Gastrocnemius medialis (tissue), 4 donors: ENCODE measurements at places on chromosomes 12 and 14. TPM values are rescaled to one million over a fixed set of nuclear protein-coding genes. Genes with fewer than 3 reads are reported as not detected.

DAO gene
- total RNA-seq, result not detected

- DNase-seq, result no peak
Observed at GRCh38 chr12:38607295-38607694, 290.7 kb downstream of the ALG10B start.

PKP2 gene
- 7.2 TPM for total RNA-seq

DNA sequence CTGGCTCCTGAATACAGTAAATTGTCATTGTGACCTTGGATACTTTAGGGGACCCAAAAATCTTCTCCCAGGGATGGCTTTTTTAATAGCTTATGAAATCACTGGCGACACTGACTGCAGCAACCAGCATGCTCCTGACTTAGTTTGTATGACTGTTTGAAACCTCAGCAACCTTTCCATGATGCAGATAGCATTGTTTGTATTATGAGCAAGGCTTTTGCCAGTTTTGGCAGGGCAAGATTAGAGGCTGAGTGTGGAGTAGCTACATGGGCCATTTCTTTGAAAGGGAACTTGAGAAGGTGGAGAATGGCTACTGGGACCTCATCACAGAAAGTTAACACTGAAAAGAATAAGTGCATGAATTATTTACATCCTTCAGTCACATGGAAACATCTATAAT is 50.9 kb downstream of the SLC4A8 start:
- DNase-seq, result no peak

GRCh38 chr12:99495799-99496198 is 151.8 kb upstream of the GARIN6 start:
- DNase-seq, result no peak

DNA sequence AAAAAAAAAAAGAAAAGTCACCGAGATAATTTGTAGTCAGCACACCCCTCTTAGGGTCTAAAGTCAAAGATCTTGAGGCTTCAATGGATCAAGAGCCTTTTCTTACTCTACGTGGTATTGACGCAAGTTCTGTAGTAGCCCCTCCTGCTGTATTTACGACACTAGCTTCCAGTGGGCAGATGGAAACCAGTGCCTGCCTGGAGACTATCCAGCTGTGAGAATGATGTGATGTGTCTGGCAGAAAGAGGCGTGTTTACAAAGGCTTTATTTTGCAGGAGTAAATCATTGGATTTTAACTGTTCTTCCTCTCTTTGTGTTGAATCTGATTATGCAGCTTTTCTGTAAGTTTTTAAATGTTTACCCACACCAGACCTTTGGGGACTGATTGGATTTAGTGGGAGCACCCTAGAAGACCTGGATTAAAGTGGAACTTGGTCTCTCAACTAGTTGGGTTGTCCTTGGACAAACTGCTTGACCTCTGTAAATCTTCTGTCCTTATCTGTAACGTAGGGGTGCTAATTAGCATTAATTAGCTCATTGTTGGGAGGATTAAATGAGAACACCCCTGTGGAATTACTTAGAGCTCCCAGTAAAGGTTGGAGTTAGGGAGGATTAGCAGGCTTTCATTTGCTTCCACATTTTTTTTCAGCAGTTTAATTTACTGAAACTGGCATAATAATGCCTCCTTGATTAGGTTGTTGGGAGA is 72.4 kb downstream of the RASSF3 start:
- DNase-seq, result no peak

DNA sequence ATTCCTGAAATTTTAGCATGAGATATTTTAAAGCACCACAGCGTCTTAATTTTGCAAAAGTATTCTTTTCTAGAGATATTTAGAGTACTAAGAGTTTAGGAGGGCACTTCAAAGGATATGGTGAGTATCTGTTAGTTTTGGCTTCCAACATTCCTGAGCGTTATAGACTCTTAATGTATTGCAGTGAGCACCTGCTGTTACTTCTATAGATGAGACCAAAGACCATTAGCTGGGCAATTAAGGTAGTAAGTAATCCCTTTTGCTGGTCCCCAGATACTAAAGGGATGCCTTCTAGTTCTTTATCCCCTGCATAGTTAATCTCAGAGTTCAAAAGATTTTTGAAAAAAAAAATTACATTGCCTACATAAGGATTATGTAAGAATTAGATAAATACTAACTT is 975.6 kb downstream of the GALC start:
- DNase-seq, result no peak

GRCh38 chr12:100859063-100859627 is 64.6 kb downstream of the ANO4 start:
- DNase-seq, result no peak

- DNase-seq, result no peak
Observed at GRCh38 chr12:17301544-17301943, 695.6 kb upstream of the LMO3 start.

- no peak for DNase-seq
Observed at GRCh38 chr14:72503696-72504368, 390.1 kb downstream of the DPF3 start.

GRCh38 chr12:118884226-118884625 is 97.1 kb upstream of the SRRM4 start:
- DNase-seq, result no peak

DNA sequence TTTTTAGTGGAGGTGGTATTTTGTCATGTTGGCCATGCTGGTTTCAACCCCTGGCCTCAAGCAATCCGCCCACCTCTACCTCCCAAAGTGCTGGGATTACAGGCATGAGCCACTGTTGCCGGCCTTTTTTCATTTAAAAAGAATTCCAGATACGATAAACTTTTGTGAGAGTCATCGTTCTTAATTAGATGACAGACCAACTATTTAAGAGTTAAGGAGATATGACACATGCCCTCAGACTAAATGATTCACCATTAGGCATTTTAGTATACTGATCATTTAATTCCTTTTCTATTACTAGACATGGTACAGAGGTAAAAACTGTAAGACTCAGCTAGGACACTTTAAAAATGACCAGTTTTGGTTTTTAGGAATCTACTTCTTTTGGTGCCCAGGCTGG is 2.4 kb downstream of the ANKRD13A start:
- DNase-seq, result no peak

- DNase-seq, result no peak
Observed at GRCh38 chr12:116346741-116347140, 69.2 kb upstream of the MED13L start.

SDS gene
- total RNA-seq, result 0.59 TPM

DNA sequence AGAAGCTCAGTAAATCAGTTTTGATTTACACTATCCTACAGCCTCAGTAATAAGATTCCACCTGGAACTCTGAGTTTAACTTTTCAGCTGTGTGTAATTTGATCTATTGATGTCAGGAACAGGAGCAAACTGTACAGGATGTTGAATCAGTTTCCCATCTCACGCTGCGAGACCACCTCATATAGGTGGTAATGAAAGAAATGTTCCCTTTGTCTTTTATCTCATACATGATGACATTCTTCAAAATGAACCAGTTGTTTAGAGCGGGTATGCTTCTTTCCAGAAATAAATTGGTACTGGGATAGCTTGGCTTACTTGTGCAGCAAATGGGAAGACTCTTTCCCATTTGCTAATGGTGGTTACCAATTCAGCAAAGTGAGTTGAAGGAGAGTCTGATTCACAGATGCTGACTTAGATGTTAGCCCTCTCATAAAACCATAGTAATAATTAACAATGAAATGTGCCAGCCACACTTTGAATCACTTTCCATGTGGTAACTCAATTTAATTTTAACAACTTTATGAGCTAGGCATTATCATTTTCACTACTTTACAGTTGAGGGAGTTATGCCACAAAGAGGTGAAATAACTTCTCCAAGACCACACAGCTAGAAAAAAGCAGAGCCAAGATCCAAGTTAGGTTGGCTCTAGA is 251.5 kb downstream of the PAWR start:
- DNase-seq, result no peak

GPR68 gene
- 0.07 TPM for total RNA-seq

GRCh38 chr12:94277426-94278000 is 129.1 kb downstream of the PLXNC1 start:
- no peak for DNase-seq

GZMH gene
- not detected for total RNA-seq

DNA sequence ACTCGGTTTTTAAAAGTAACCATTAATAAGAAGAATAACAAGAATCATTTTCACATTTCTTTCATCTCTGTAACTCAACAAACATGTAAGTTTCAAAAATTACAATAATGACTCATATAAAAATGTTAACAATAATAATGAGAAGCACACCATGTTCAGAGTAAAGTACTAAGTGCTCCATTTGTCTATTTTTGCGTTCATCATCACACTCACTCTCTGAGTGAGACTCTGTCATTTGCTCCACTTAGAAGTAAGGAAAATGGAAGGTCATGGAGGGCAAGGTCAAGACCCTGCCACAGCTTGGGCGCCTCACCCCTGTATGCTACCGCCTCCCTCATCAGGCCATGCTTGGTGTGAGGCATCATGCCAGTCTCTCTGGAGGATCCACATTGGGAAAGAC is 129.9 kb downstream of the TMEM30B start:
- no peak for DNase-seq

DNA sequence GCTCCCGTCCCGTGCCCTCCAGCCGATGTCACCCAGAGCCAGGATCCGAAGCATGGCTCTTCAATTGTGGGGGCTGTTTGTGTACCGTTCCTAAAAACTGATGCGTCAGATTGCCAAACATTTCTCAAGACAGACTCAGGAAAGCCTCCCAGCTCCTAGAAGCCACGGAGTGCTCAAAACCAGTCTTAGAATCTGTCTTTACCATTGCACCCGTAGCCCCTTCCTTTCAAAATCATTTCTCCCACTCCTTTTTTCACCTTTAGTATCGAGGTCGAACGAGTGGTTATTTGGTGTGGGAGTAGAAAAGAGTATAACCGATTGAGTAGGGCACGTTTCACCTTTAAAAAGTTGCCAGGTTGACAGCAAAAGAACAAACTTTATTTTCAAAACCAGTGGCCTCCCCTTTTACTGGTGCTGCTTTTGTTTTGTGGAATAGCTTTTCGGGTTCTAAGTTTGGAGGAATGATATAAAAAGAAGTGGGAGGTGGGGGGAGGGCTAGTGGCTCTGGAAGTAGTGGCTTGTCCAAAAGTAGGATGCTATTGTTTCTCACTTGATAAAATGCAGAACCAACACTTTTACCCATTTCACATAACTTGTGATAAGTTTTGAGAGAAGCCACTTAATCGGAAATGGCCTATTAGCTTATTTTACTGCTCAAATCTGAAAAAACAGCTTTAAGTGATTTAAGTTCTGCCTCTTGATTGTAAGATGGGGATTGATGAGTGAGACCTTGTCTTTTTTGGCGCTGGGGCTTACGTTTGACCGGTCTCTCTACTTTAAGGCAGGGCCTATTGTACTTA is 803 bp downstream of the STK38L start:
- no peak for DNase-seq

DNA sequence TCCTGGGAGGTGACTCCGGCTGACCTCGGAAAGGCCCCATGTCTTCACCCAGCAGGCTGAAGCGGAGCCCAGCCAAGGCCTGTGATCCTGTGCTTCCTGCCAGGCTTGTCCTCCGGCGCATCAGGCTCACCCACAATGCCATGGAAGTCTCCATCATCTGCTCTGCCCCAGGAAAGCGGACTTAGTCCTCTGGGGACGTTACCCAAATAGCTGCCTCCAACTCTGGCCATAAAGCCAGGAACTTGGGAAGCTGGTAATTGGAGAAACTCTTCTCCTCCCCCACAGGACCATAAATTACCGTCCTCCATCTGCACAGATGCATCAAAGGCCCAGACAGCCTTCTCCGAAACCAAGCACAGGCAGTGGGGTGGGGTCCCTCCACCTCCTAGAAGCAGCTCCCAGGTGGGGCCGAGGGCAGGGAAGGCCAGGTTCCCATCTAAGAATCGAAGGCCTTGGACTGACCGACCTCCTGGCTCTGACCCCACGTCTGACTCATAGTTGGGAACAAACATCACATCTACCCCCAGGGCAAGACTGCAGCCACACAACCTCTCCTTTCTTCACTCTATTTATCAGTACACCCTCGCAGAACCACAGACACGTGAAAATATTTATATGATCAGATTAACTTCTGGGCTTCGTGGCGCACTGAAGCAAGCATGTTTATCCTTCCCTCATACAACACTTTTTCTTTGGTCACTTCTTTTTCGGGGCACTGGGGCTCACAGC is 56.4 kb downstream of the PITPNM2 start:
- DNase-seq, result peak; percentile 59

DNA sequence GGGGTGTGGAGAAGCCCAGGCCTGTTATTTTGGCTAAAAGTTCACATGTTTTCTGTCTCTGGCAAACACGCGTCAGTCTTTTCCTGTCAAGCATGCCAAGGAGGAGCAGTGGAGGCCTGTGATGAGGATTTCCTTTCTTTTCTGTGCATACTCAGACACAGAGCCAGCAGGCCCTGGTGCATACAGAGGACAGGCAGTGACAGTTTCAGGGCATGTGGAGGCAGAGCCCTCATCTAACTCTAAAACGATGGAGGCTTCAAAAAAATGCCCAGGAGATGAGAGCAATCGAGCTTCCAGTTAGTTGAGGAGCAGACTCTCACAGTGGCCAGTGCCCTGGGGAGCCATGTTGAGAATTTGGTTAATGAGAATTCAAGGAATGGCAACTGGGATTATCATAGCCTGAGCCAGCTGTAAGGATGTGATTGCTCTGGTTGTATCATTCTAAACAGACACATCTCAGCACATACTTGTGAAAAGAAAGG is 66.5 kb downstream of the TRAFD1 start:
- DNase-seq, result no peak

GRCh38 chr12:25764892-25765291 is 193.6 kb upstream of the RASSF8 start:
- no peak for DNase-seq

- no peak for DNase-seq
Observed at GRCh38 chr14:79708426-79709388, 502.6 kb downstream of the DIO2 start.

GRCh38 chr12:98332642-98333041 is 182.7 kb upstream of the TMPO start:
- no peak for DNase-seq

DNA sequence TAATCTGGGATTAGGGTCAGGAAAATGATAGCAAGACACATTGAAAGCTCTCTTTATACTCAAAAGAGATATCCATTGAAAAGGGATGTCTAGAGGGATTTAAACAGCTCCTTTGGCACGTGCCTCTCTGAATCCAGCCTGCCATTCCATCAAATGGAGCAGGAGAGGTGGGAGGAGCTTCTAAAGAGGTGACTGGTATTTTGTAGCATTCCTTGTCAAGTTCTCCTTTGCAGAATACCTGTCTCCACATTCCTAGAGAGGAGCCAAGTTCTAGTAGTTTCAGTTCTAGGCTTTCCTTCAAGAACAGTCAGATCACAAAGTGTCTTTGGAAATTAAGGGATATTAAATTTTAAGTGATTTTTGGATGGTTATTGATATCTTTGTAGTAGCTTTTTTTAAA is 25.4 kb upstream of the PLEKHD1 start:
- no peak for DNase-seq

- DNase-seq, result no peak
Observed at GRCh38 chr14:100140452-100141078, 18.9 kb downstream of the DEGS2 start.

SDSL gene
- total RNA-seq, result 0.91 TPM

DNA sequence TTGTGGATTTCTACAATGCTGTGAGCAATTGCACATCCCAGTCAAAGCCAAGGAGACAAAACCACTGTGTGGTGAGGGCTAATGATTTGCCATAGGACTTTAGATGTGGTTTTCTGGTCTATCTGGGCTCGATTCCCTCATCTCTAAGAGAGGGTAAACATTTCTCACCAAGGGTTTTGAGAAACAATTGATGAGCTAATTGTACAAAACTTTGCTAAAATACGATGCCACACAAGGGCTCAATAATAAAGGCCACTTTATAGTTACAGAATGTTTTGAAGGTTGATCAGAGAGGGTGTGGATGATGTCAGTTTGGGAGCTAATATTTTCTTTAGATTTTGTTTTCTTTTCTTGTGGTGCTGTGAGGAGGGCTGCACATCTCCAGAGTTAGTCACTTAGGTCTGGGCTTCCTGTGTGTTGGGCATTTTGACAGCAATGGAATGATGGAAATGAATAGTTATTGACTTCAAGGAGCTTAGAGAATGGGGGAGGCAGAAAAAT is 60.8 kb upstream of the SLC38A4 start:
- no peak for DNase-seq
